ENCODE measurements at places on chromosomes 3 and 15. TPM values are rescaled to one million over a fixed set of nuclear protein-coding genes. Genes with fewer than 3 reads are reported as not detected.

Gene C3orf22
- total RNA-seq = not detected

Gene CCR1
- not detected for total RNA-seq

Gene RARRES1
- total RNA-seq = 2.3 TPM

Gene COX17
- 6.7 TPM for total RNA-seq

Gene C2CD4B
- not detected for total RNA-seq
